Stimulated activated CD4-positive, alpha-beta T cell treated with anti-CD3 and anti-CD28 coated beads, Interleukin-4, amount 100 ng/mL, for 1 hour (primary cell): ENCODE measurements at places on chromosomes 2 and 18.

DNA sequence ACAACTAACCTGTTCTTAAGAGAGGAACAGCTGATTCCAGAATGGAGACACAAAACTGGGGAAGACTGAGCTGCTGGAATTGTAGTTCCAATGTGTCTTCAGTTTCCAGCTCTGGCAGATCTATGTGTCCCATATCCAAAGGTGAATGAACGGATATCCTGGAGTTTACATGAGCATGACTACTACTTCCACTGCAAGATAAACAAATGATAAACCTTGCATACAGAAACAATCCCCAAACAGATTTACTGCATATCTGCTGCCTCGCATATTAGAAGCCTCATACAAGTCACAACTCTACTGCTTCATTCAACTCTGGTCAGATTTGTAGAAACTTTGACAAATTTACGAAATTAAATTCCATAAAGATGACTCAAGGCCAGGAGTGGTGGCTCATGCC is 15.0 kb downstream of the RTTN start:
- no peak for DNase-seq

- no peak for DNase-seq
Measured at GRCh38 chr2:211435331-211435730, 878.9 kb downstream of the CPS1 start.

DNA sequence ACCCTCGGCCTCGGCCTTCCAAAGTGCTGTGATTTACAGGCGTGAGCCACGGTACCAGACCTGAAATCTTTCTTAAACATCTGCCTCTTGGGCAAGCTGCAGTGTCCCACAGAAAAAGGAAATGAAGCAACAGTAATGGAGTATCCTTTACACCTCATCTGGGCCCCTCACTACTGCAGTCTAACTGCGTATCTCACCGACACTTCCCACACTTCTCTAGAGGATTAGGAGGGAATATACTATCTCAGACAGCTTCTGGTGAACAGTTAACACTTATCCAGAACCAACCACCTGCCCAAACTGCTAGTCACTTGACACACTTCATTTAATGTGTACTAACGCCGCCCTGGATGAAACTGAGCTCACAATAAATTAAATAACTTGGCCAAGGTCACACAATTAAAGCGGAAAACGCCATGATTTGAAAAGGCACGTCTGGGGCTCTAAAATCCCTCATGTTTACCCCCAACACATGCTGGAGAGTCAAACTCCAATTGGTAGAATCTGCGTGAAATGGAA is 993 bp downstream of the COX7A2L start:
- no peak for DNase-seq

- DNase-seq, result no peak
Measured at GRCh38 chr2:69285379-69285894, 101.6 kb downstream of the GFPT1 start.

DNA sequence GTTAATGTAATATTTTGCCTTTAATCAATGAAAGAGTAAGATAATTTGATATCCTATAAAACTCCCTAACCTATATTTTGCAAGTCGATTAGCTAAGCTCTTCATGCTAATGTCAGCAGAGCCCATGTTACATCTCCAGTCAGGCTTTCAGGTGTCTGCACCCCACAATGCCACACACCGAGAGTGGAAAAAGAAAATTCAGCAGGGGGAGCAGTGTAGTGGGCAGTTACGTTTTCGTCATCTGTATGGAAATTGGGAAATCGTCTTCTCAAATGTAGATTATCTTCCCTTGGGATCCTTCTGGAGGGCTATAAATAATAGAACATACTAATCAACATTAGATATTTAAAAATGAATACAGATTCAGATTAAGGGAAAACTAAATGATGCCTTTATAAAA is 66.3 kb downstream of the BCL11A start:
- no peak for DNase-seq
